ENCODE measurements at places on chromosomes 4 and X.

- DNase-seq = no peak
Observed at GRCh38 chr4:5678977-5679376, 29.4 kb downstream of the EVC2 start.

- DNase-seq = no peak
Observed at GRCh38 chr4:128859887-128860677, 50.6 kb downstream of the JADE1 start.

DNA sequence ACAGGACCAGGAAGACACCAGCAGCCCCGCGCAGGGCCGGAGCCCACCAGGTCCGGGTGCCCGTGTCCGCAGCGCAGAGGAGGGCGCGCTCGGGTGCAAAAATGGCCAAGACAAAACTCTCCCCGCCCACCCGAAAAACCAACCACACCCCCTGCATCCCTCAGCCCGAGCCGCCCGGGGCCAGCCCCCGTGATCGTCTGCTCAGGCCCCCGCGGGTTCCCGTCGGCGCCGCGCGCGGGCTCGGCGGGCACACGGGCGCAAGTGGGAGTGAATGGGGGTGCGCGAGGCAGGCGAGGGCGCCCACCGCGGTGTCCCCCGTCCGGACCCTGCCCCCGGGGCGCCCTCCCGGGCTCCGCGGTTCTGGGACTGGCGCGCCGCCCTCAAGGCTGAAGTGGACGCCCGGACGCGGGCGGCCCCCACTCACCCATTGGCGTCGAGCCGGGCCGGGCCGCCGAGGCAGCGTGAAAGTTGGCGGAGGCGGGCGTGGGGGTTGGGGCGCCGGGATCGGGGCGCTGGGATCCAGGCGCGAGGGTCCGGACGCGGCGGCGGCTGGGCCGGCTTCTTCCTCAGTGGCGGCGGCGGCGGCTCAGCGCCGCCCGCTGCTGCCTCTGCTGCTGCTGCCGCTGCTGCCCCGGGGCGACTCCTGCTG lies 393 bp downstream of the SH3KBP1 start:
- DNase-seq = no peak

GRCh38 chrX:11478026-11478425 lies 184.8 kb downstream of the AMELX start:
- no peak for DNase-seq

DNA sequence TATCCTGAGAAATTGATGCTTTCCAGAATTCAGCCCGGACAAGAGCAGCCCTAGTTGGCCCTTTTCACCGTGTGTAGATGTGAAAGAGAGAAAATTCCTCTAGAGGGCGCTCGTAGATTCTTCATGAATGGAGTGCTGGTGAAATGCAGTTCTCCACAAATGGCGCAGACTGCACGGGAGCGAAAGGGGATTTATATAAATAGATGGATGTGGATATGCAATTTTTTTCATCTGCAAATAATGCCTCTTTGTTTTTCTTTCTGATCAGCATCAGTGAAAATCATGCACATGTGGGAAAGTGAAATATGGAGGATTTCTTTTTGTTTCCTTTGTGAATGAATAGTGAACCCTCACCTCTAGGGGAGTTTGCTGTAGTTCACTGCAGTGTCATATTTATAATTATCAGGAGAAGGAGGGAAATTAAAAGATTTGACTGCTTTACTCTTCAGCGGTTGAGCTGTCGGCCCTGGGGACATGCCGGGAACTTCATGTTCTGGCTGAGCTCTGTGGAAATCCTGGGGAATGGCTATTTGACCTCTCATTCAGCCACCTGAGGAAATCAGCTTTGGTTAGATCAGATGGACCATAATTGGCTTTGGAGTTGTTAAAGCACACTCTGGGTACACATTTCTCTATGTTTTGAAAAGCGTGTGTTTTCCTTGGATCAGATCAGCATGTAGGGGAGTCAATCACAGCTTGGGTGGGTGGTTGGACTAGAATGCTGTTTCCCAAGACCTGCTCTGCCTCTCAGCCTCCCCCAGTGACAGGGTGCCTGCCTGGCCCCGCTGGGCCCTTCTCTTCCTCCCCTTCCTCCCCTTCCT lies 115.0 kb upstream of the SHISA3 start:
- no peak for DNase-seq

DNA sequence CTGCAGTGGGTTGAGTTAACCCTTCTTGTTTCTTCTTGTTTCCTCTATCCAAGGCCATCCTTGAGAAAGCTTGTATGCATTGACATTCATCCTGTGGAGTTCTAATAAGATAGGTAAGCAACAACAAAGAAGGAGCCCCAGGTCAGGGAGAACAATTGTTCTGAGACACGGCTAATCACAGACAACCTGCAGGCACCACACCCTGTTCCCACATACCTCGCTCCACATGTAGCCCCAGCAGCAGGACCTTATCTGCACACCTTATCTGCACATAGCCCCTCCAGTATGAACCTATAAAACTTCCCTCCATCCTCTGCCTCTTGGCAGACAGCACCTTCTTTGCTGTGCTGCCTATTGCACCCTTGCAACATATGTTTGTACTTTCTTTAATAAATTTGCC lies 129.1 kb downstream of the MSL3 start:
- no peak for DNase-seq

DNA sequence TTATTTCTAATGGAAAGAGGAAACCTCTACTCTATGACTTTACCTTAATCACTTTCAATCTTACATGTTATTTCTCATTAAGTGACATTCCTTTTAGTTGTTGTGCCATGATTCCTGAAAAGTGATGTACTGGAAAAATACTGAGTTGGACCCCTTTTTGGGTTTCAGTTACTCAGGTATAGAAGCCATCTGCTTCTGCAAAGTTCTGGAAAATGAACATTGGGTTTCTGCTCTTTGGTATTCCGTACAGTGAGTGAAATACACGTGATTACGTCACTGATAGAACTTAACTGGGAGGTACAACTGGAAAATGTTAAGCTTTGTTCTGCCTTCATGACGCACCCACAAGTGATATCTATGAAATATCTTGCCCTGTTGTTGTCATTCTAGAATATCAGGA lies 114.7 kb downstream of the MID1 start:
- DNase-seq = no peak

GRCh38 chr4:3384391-3384770 lies 57.4 kb upstream of the HGFAC start:
- no peak for DNase-seq
